Smooth muscle cell of bladder (primary cell): ENCODE measurements at places on chromosomes 5 and 9. TPM values are rescaled to one million over a fixed set of nuclear protein-coding genes. Genes with fewer than 3 reads are reported as not detected.

SLC6A7 gene
- total RNA-seq, result not detected in 2 replicates

TPRN gene
- total RNA-seq, result 4.1 and 4.8 TPM in 2 replicates

EQTN gene
- not detected in 2 replicates for total RNA-seq

ZNF169 gene
- total RNA-seq, result 1.8 and 2.4 TPM in 2 replicates

PDE8B gene
- 0.09 and 0.14 TPM in 2 replicates for total RNA-seq

SPRY4 gene
- 2.7 and 4.3 TPM in 2 replicates for total RNA-seq

IRX4 gene
- not detected in 2 replicates for total RNA-seq

C6 gene
- 0.14 and 0.28 TPM in 2 replicates for total RNA-seq

SEMA5A gene
- total RNA-seq, result 5.3 and 15.0 TPM in 2 replicates

KLF4 gene
- total RNA-seq, result 16.5 and 16.8 TPM in 2 replicates

SYNPO gene
- 2.7 and 4.0 TPM in 2 replicates for total RNA-seq

NEUROG1 gene
- total RNA-seq, result not detected in 2 replicates

TRAF1 gene
- 2.3 TPM in 2 replicates for total RNA-seq

ITGA2 gene
- 16.4 and 17.5 TPM in 2 replicates for total RNA-seq

SPATA31E1 gene
- total RNA-seq, result not detected in 2 replicates

GTF3C5 gene
- total RNA-seq, result 30.3 and 32.6 TPM in 2 replicates

ANKRD34B gene
- under 0.01 TPM in 1 of 2 replicates, not detected in the other for total RNA-seq

SH3PXD2B gene
- 23.0 and 27.2 TPM in 2 replicates for total RNA-seq

ARSI gene
- 22.2 and 26.8 TPM in 2 replicates for total RNA-seq

IFNE gene
- total RNA-seq, result 1.8 and 3.3 TPM in 2 replicates

CTSV gene
- total RNA-seq, result 0.28 and 0.37 TPM in 2 replicates

OR1L1 gene
- not detected in 2 replicates for total RNA-seq

SH3TC2 gene
- 0.65 and 1.00 TPM in 2 replicates for total RNA-seq

SLCO6A1 gene
- total RNA-seq, result not detected in 2 replicates

PCDHGA4 gene
- 3.3 and 4.5 TPM in 2 replicates for total RNA-seq
